Suppressor macrophage treated with lipopolysaccharide for 1 hour (primary cell): ENCODE measurements at places on chromosomes 5 and 9.

DNA sequence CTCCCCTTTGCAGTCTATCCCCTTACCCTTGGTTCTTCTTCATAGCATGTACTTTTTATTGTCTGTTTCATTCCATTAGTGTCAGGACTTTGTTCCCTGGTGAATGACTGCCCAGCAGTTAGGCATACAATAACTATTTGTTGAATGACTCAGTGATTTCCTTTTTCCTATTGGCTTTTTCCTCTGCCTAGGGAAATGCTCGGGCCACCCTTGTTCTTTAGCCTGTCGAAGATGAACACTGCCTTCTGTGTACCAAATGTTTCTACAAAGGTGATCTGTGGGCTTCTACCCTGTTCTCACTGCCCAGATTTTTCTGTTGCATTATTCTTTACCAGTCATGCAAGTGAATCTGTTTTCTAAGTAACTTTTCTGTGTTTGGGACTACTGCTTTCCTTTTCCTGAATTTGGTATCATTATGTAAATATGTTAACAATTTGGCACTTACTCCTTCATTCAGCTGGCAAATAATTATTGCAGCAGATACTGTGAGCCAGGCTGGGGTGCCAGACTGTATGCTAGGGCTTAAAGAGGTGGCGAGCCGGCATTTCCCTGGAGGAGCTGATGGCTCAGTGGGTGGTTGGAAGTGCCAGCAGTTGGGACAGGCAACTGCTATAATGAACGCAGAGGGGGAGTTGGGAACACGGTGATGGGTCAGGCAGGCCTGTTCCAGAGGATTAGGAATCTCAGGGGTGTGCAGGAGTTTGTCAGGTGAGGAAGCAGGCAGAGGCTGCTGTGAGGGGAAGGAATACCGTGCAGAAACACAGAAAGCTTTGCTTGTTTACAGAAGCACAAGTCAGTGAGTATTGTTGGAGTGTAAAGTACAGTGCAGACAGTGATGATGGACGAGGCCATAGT lies 30.6 kb downstream of the KDM4C start:
- no peak for DNase-seq

DNA sequence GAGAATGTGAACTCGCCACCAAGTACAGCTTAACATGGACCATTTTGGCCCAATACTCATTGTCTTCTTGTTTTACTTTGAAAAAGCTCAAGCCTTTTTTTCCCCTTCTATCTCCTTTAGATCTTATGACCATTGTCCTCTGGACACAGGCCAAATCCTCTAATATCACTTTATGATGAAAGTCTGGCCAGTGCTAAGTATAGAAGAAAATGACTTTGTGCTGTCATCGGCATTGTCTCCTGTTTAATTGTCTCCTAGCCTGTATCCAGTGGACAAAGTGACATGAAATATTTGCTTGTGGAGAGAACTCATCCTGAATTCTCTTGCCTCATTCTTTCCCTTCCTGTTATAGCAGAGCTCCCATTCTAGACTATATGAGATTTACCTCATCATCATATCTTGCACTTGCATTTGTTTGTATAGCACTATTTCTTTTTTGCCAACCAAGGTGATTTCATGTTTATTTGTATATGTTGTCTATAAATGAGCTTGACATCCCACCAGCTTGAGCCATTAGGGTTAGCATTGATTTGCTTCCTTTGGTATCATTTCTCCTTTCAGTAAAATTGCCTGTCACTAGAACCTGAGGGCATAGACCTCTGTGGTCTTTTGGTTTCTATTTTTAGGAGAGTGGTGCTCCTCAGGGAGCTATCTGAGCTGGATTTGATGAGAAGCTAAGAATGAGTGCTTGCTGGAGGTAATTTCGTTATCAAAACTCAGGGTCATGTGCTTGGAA lies 18.8 kb upstream of the TNFAIP8 start:
- DNase-seq: no peak

- DNase-seq: no peak
Observed at GRCh38 chr9:123268199-123268464, 254 bp downstream of the STRBP start.

DNA sequence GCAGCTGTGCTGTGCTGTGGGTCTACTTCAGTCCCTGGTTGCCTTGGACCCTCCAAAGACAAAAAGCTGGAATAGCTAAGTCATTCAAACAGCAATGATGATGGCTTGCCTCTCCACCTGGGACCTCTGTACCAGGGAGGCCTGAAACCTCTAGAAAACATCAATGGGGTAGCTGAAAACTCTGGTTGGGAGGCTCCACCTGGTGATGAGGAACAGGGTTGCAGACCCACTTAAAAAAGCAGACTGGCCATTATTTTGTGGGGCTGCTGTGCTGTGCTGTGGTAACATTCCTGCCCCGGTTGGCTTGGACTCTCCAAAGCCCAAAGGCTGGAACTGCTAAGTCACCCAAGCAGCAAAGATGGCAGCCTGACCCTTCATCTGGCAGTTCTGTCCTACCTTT lies 839.3 kb upstream of the ARRDC3 start:
- no peak for DNase-seq

GRCh38 chr5:42923710-42924109 lies 112.0 kb upstream of the SELENOP start:
- DNase-seq: peak; percentile 37

DNA sequence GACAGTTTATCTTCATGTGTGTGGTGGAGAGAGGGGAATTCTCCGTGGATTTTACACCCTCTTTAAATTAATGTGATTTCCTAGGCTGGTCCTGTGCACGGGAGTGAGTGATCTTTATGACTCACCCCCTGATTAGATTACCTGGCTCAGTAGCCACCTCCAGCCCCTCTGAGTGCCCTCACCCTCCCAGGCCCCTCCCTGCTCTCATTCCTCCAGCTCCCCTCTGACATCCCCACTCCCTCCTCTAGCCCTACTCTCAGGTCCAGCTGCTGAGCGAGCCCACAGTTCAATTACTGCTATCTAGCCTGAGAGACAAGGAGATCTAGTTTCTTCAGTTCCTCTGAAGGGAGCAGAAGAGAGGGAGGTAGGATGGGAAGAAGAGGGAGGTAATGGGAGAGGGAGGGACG lies 61.8 kb upstream of the ARAP3 start:
- DNase-seq: no peak

DNA sequence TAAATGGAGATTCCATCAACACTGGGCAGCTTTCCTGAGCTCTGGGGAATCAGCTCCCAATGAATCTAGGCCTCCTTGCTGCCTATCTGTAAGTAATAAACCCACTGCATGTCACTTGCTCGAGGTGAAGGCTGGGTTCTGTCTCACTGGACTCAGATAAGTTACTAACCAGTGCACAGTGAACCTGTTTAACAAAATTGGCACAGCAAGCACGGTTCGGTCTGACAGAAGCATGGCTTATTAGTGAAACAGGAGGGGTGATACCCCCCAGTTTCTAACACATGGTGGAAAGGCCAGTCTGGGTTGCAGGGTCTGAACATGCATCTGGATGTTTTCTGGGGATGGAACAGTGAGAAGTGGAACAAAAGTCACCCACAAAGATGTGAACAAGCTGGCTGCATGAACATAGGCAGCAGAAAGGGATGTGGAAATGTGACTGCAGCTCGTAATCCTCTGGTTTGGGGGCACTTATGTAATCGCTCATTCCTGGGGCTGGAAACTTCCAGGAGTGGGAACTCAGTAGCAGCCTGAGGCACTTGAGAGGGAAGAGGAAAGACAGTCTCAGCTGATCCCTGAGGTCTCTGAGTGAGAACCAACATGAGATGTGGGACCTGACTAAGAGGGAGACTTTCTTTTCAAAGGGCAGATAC lies 37.7 kb downstream of the UGT3A2 start:
- DNase-seq: no peak

DNA sequence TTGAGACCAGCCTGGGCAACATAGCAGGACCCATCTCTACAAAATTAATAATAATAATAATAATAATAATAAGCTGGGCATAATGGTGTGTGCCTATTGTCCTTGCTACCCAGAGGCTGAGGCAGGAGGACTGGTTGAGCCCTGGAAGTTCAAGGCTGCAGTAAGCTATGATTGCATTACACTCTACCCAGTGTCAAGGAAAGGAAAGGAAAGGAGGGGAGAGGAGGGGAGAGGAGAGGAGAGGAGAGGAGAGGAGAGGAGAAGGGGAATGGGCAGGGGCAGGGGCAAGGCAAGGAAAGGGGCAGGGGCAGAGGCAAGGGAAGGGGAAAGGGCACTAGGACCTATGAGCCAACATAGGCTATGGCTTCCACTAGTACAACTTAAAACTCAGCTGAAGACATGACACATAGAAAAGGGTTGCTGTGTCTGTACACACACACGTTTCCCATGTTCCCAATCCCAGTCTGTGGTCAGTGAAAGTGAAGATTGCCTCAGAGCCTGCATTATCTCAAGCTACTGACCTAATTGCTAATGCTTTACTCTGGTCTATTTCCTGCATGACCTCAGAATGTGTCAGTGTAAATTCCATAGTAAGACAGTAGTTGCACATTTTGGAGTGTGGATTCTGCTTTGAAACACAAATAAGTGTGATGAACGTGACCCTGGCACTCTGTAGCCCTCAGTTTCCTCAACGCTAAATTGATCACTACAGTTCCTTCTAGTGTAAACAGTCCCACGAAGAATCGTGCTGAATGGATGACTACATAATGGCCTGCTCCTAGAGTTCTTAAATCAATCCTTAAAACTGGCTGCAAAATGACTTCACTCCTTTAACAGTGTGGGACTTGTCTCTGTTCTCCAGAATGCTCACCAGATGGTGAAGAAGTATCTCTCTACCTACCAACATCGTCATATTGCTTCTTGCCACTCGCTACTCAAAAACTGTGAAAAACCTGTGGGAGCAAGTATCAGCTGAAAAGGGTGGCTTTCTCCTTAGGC lies 497.0 kb downstream of the RAB3C start:
- DNase-seq: peak; percentile 54
